Activated T-cell treated with anti-CD3 and anti-CD28 coated beads for 24 hours (primary cell): ENCODE measurements at places on chromosomes 11 and 22.

DNA sequence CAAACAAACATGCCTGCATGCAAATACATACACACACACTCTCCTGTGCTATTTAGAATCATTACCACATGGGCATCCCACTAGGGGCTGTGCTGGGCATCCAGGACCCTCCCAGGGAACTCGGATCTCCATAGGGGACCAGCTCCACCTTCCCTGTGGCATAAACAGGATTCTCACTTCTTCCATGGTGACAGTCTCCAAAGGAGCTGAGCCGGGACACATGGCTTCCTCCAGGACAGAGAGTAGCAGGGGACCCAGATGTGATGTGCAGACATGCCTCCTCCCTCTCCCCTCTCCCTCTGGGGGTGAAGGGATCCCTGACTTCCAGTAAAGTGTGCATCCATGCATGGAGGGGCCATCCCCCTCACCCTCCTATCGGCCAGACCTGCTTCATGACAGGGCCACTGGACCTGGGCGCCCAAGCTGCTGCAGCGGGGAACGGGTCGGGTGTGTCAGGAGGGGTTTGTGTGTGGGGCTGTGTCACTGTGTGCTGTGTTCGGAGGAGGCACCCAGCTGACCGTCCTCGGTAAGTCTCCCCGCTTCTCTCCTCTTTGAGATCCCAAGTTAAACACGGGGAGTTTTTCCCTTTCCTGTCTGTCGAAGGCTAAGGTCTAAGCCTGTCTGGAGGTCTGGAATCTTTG is 33.4 kb downstream of the IGLL5 start:
- DNase-seq = no peak

DNA sequence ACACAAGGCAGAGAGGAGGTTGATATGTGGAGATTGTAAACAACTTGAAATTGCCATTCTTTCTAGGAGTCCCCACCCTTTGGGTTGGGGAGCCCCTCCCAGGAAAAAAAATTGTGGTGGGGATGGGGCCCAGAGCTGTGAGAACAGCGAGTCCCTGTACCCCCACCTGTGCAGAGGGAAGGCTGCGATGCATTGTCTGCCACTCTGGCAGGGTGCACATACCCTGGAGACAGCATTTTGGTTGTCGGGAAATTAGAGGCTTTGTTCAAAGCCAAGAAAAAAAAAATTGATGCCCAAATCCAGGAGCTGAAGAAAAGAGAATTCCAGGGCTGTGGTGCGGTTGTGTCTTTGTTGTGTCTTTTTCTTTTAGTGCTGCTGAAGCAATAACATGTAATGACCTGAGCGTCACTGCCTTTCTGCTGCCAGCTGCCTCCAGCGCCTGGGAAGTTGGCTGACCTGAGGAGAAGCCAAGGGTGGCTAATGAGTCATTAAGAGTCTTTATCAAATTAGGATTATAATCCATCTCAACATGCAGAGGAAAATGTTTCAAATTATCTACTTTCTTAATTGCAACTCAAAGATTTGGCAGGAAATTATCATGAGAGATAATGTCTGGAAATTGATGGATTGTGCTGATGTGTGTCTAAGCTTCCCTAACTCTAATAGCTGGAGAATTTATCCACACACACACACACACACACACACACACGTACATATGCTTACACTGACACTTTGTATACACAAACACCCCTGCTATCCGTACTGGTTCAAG is 8.0 kb upstream of the PKNOX2 start:
- DNase-seq = no peak

GRCh38 chr22:30781271-30781875 is 86.7 kb downstream of the OSBP2 start:
- no peak for DNase-seq

GRCh38 chr11:91243630-91244029 is 981.0 kb upstream of the FAT3 start:
- DNase-seq = no peak

DNA sequence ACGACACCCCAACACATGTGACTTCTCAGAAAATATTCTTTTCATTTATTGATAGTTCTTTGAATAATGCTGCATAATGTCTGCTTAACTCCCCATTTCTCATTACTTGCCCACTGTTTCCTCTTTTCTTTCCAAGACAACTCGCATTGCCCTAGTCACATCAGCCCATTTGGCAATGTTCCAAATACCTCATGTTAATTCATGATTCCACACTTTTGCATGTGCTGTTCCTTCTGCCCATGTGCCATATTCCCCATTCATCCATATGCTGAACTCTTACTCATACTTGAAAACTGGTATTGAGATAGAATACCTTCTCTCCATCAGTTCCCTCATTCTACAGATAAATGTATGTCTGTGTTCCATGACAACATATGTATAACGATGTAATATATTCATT is 993.7 kb downstream of the OPCML start:
- DNase-seq = no peak

DNA sequence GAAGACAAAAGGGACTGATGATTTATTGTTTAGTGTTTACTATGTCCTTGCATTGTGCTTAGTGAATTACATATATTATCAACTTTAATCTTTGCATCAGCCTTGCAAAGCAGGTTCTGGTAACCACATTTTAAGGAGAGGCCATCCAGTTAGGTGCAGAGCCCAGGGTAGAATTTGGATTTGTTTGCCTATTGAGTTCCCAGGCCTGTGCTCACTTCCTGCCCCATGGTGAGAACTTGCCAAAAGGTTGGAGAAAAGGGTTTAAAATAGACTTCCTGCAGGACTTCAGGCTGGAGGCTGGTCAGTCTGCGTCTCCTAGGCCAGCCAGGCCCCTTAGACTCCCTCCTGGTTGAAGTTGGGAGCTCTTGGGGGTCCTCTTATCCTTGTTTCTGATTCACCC is 72.1 kb downstream of the ATXN10 start:
- no peak for DNase-seq

- peak; percentile 33 for DNase-seq
Measured at GRCh38 chr22:30606455-30607299, at the start of gene TCN2. TCN2 (plus strand) TSS chr22:30607174; CDS start chr22:30607332, 158 bp downstream.
